WTC11 (cell line): ENCODE measurements at places on chromosomes 6 and 20.

DNA sequence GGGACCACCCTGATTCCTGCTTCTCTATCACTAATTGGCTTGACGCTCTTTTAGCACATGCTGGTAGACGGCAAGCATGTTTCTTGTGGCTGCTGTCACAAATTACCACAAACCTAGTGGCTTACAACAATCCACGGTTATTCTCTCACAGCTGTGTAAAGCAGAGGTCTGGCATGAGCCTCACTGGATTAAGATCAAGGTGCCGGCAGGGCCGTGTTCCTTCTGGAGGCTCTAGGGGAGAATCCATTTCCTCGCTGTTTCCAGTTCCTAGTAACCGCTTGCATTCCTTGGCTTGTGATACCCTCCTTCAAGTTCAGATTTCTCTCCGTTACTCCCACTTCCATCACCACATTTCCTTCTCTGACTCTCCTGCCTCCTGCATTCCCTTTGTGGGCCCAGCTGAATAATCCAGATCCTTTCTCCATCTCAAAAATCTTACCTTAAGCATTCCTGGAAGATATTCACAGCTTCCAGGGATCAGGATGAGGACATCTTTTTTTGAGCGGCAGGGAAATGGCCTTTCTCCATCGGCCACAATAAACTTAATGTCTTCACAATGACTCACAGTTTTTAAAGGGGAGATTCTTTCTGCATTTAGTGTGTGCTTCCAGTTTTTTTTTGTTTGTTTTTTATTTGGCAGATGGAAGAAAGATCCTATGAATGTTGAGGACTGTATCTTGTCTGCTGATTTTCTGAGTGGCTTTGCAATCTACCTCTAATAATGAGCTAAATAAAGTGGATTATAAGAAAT lies 39.9 kb downstream of the BMP6 start:
- no peak for DNase-seq

DNA sequence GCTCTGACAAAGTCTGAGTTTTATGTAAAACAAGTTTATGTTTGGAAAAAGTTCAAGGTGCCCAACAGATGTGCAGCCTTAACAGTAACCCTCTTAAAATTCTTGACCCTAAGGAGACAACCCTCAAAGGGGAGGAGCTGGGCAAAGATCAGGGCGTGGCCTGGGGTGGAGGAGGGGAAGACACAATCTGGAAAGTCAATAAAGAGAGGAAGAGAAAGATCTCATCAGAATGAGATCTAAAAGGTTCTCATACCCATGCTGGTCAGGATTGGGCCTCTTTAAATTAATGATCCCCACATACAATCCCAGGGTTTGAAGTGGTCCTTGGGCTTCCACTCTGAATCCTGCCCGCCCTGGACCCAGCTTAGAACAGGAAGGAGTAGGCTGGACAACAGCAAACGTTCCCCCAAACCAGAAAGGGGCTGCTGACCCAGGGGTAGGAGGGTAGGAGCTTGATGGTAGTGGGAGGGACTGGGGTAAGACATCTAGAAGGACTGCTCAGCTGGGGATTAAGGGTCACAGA lies 33.0 kb downstream of the FOXP4 start:
- peak; percentile 66 for DNase-seq

DNA sequence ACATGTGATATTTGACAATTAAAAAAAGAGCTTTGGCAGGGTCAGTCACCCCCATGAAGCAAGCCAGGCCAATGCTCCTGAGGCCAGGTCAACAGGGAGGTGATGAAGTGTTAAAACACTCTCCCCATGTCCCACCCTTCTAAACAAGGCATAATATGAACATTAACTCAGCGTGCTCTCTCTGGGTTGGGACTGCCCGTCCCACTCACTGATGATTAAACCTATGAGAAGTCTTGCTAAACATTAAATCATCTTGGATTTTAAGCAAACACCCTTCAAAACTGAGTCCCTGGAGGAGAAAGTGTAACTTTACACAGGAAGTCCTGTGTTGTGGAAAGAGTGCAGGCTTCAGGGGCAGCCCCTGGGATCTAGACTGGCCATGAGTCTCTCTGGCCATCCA lies 558.5 kb downstream of the CD83 start:
- no peak for DNase-seq

DNA sequence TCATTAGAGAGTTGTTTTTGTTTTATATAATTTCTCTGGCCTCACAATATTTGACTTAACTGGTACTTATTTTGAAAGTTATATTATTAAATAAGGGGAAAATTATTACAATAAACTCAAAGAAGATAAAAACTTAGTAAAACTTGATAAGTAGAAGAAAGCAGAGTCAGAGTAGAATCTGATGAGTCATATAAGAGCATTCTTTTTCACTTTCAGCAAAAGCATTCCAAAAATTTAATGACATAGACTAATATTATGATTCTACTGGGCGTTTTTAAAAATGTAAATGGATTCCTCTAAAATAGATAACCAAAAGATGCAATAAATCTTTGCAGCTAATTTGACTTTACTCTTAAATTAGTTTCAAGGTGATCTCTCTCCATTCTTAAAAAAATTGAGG lies 366.3 kb upstream of the IMPG1 start:
- DNase-seq: no peak

DNA sequence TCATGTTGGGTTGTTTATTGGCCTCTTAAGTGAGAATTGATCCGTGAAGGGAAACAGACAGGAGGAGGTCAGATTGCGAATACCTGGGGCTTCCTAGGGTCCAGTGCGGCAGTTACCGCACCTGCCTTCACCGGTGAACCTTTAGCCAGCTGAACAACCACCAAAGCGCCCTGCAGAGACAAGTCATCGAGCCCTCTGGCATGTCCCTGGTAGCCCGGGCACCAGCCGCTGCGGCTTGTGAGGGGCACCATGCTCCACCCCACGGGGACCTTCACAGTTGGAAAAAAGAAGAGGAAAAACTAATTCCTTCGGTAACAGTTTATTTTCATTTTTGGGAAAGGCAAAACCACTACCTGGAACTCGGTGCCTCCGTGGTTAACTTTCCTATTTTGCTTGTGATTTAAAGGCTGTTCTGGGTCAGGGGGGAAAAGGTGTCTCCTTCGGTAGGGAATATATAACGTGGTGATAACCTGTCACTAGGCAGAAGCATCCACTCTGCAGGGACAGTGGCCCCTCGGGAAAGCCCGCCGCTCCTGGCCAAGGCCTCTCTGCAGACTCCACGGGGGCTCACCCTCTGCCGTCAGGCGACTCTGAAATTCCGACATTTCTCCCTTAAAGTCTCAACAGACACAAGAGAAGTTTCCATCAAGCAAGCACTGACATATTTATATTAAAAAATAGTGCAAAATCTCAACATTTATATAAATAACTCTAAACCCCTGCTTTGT lies 30.7 kb upstream of the ZBP1 start:
- no peak for DNase-seq

GRCh38 chr20:11430652-11431051 lies 487.0 kb upstream of the BTBD3 start:
- DNase-seq: no peak

- peak; percentile 54 for DNase-seq
These were observed 20.1 kb upstream of the RNGTT start for GRCh38 chr6:88983532-88983931.

- DNase-seq: peak; percentile 22
These were observed 133.0 kb downstream of the LCA5 start for GRCh38 chr6:79404261-79404660.

GRCh38 chr20:16111172-16111832 lies 461.9 kb downstream of the KIF16B start:
- no peak for DNase-seq

DNA sequence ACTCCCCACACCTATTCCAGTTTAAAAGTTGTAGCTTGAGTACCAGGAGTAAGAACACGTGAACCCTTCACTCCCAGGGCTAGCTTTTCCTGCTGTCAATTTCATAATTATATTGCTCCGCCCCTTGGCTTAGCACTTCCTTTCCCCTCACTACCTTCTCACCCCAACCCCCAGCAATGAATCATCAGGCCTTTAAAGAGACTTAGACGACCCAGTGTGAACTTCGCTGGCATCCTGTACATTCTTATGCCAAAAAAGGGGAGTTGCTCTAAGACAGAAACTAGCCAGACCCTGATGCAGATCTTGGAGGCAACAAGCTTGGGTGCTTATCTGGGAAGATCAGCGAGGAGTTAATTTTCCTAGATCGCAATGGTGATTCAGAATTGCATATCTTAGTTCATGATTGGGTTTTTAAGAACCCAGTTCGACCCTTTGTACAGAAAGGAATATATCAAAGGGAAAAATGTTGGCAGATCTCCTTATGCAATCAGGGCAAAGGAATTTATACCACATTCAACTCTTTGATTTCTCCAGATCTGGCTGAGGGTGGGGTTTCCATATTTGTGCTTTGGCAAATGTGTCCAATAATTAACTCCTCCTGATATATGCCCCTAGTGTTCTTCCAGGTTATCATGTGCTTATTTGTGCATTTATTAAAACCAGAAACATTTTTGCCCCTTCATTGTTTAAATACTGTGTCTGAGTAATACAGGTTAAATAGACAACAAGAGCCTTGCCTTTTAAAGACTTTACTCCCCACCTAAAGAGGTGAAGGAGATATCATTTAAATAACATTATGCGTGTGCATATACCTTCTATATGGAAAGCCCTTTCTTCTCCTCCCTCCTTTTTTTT lies 8.1 kb upstream of the ATXN1 start:
- DNase-seq: no peak

DNA sequence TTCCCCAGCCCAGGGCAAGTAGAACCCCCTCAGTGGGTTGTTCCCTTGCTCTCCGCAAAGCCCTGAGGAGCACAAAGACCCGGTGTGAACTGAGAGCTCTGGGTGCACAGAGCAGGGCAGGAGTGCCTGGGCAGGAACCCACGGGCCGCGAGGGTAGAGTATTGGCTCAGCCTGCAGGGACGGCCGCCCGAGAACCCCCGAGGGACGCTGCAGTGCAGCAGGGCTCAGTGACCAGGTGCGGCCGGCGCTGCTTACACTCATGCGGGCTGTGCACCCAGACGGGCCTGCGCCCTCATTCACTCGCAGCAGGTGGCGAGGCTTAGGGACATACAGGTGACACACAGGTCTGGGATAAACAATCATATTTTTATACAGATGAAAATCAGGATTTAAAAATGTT lies 51.9 kb upstream of the PDE10A start:
- no peak for DNase-seq

DNA sequence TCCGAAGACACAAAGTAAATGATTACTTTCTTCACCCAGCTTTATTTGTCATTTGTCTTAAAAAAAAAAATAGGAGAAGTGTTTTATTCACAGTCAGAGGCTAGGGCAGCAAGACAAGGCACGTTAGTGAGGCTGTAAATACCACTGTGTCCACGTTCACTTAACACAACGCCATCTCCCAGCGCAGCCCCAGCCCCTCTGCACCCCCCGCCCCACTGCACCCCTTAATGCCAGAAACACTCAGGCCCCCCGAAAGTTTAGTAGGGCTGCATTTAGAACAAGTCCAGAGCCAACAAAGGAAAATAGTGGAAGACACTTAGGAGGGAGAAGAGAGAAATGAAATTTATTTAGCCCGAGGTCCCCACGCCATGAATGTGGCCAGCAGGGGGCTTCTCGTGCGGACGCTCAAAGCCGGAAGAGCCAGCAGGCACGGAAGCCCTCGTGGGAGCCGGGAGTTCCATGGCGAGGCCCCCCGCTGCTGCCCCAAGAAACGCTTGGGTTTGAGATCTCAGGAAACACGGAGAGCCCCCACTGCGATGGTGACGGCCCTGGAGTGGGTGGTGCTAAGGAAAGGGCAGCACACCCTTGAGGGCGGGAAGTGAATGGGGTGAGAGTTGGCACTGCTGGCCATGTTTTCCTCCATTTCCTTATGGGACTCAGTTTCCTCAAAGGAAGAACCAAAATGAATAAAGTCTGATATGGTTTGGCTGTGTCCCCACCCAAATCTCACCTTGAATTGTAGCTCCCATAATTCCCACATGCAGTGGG lies 50.2 kb downstream of the IYD start:
- DNase-seq: peak; percentile 64

DNA sequence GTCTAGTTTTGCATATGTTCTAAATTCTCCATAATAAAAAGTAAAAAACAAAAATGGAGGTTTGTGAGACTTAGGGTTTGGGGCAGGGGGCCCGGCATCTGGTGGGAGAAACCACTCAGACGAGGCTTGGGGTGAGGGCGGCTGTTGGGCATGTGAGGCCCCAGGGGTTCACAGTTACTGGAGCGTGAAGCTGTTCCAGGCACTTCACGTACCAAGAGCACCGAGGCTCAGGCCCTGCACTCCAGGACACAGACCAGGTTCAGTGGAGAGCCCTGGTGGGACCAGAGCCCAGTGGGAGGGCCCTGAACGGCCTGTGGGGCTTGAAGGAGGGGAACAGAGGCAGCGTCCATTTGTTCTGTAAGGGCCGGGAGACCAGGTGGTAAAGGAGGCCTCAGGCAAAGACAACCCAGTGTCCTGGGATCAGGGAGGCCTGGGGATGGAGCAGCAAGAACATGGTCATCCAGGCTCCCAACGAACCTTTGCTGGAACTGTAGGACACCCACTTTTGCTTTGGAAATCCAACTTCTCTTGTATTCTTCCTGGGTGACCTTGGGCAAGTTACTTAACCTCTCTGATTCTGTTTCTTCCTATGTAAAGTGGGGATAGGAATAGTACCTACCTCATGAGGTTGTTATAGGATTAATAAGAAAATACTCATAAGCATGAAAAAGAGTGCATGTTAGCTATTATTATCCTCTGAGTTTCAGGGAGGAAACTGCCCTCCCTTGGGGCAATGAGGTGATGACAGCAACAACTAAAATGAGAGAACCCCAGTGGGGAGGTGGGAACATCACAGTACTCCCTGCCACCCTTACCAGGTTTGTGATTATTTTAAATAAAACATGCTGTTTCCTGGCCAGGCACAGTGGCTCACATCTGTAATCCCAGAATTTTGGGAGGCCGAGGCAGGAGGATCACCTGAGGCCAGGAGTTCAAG lies 1.1 kb upstream of the FGD2 start:
- DNase-seq: no peak

GRCh38 chr20:8489094-8489883 lies 357.2 kb downstream of the PLCB1 start:
- no peak for DNase-seq

GRCh38 chr20:5835321-5835821 lies 85.2 kb downstream of the SHLD1 start:
- no peak for DNase-seq

DNA sequence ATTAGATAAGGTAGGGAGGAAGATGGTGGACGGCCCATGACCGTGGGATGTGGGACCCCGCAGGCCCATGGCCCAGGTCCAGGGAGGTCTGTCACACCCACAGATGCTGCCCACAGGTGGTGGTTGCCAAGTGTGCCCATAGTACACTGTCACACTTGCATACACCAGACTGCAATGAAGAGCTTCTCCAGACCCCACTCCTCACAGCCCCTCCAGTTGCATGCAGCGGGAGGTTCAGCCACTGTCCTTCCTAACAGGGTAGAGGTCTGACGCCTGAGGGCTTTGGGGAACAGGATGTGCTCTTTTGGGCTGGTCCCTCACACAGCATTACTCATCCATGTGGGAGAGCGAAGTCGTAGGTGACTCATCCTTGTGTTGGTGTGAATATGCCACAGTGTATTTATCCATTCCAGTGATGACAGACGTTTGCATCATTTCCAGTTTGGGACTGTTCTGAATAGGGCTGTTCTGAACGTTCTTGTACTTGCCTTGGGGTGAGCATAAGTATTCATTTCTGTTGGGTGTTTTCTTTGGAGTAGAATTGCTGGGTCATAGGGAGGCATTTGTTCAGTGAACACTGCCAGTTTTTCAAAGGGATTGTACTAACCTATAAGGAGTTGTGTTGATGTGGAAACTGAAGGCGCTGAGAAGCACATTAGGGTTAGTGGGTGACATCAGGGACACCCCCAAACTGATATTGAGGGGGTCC lies 10.1 kb upstream of the PYGB start:
- no peak for DNase-seq

GRCh38 chr20:25035921-25036320 lies 22.0 kb downstream of the ACSS1 start:
- no peak for DNase-seq

- DNase-seq: no peak
These were observed 56.9 kb downstream of the HIVEP1 start for GRCh38 chr6:12068899-12069557.
